ENCODE measurements at places on chromosomes 11 and 22.
A peak's percentile ranks its signal among the peaks of the same experiment; 100 is the strongest.

DNA sequence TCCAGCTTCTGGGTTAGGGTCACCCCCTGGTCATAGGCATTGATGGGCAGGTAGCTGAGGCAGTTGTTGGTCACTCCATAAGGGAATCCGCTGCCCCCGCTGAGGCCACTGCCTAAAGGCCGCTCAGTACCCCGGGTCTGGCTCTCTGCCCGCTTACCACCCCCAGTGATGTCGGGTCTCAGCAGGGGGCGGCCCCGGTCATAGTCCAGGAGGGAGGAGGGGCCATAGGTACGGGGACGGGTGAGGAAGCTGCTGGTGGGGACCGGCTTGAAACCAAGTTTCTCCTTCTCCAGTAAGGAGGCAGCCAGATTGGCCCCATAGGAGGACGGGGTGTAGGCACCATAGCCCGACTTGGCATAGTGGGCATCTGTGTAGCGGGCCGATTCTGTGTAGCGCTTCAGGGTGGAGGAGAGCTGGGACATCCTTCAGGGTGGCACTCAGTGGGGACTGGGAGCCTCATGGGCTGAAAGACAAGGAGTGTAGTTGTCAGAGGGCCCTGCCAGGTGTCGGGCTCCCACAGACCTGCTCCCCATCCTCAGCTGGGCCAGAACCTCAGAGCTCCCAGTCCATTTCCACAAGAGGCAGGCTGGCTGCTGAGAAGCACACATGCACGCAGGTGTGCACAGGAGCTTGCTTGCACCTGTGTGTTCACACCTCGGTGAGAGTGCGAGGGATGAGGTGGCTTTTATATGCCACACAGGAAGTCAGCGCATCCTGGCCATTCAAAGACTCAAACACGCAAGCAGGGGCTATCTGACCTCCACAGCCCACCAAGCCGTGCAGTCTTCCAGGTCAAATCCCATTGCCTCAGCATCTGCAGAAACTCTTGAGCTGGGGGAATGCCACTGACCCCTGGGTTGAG lies 8.2 kb downstream of the USP2 start:
- no peak for DNase-seq

GRCh38 chr11:122823564-122823963 lies 14.7 kb upstream of the CRTAM start:
- no peak for DNase-seq

DNA sequence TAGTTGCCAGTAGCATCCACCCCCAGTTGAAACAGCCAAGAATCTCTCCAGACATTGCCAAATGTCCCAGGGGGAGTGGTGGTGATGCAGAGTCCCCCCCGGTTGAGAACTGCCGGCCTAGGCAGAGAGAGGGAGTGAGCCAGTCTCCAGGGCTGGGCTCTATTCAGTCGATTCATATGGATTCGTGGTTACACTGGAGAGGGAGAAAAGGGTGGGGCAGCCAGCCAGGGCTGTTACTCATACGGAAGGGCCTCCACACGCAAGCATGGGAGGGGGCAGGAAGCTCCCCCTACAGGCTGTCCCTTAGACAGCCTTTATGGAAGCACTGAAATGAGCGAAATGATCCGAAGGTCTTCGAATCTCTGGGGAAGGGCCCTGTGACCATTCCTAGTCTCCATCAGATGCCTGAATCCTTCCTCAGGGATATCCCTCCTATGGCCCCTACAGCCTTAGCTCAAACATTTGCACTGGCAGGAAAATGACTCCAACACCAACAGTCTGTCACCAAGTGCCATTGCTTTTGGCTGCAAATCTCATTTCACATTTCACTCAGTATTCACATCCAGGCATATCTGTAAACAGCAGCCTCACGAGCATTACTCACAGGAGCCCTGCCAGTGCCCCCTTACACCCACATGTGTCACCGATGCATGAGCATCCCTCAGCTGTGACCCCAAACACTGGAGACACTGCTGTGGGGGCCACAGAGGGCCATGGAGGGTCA lies 18.4 kb upstream of the TLCD5 start:
- no peak for DNase-seq

GRCh38 chr11:6693342-6694228 lies 10.4 kb upstream of the MRPL17 start:
- peak; percentile 72 for DNase-seq

DNA sequence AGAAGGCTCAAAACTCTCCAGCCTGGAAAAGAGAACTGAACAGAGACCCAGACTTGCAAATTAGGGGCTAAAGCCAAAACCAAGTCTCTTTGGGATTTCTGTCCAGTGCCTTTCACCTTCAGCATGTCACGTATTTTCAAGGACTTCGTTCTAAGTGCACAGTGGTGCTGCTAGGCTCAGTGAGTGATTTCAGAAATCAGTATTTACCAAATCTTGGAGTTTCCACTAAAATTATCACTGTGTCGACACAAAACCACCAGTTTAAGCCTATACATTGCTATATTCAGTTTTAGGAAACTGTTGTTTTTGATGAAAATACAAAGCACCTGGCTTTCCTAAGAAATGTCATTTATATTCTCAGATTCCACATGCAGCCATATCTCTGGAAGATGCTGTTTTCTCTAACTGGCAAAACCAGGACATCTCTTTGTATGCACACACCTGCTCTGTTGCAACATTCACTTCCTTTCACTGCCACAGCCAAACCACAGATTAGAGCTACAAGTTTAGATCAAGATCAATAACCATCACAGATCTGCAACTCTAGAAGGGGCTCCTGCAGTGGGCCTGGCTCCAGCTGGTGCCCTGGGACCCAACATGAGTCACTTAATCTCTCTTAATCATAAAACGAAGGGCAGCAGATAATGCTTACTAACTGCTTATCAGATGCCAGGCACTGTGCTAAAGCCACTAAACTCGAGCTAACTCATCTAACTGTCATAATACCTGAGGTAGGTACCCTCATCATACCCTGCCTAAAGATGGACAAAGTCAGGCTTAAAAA lies 22.3 kb downstream of the SMCO4 start:
- DNase-seq: no peak

DNA sequence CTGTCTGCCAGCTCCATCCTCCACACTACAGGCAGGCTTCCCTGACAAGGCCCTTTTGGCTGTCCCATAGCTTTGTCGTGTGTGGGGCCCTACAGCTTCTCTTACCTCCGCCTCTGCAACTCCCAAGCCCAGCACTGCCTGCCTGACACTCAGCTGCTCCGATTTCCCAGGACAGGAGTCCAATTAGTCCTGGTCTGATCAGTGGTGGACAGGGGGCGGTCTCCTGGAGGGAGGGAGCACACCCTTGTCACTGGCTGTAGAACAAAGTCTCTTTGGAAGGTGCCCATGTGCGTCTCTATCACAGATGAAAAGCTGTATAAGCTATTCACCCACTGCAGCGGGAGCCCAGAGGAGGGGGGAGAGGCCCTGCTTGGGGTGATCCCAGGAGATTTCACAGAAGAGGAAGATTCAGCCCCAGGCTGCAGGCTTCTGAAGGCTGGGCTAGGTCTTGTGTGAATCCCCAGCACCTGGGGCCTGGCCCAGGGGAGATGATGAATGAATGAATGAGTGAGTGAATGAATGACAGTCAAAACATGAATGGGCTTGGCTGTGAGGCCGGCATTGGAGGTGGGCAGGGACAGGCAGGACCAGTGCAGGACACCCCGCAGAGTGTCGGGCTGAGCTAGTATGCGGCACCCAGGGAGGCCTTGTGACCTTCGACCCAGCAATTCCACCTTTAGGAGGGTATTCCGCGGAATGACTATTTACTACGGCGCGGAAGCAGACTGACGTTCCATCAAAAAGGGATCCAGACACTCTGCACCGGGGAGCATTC lies 142.4 kb downstream of the CACNA1I start:
- no peak for DNase-seq

DNA sequence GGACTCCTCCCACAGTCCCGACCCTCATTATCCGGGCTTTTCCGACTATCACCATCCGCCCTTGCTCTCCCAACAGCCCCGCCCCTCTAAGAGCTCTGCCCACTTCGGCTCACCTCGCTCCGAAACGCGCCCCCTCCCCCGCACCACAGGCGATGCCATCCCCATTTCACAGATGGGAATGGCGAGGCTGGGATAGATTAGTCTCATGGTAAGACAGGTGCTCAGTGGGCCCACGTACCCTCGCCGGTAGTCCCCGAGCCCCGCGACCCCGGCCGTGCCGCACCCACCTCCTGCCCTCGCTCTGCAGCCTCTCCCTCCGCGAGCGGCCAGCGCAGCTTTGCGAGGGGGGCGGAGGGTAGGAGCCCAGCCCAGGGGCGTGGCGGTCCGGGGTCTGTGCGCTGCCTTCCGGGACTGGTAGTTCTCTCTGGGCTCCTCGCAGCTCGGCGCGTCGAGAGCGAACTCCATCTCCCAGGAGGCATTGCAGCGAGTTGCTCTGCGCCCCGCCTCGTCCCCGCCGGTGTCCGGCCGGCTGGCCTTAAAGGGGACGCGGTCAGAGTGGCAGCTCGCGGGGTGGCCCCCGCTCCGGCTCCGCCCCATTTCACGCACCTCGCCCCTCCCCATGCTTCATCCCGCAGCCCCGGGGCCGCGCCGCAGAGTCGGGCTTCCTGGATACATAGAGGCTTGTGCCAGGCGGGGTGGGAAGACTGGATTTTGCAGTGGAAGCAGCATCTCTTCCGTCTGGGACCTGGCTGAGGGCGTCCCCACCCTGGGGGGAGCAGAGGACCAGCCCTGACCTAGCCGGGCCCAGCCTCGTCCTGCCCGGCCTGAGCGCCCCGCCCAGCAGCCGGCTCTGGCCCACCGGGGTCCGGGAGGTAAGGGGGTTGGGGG lies at the start of the genes KCTD21 and USP35:
Gene KCTD21 (minus strand): TSS at position 341 of the 888 bp plus-strand sequence. CDS start 14,072 bp downstream, outside the sequence.
Gene USP35 (plus strand): TSS at position 634 of the 888 bp plus-strand sequence. CDS start 7,327 bp downstream, outside the sequence.
- peak; percentile 92 for DNase-seq

DNA sequence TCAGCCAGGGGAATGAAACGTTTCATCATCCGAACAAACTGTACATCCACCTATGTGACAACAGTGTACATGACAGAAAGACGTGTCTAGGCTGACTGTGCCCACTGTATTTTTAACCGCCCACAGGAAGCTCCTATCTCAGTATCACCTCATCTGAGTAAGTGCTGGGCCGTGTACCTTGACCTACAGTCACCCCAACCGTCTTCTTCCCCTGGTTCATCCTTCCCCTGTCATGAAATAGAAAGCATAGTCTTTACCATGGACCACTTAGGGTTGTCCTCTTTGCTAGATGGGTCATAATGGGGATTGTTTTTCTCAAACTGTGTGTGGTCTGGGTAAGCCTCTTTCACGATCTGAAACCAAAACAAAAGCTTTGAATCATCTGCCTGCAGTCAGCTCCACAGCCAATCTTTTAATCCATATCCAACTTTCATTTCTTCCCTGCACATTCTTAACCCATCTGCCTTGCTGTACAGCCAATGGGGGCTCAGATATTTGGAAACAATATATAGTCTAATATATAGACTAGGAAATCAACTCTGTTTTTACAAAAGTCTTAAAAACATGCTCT lies 4.2 kb downstream of the THYN1 start:
- DNase-seq: no peak

DNA sequence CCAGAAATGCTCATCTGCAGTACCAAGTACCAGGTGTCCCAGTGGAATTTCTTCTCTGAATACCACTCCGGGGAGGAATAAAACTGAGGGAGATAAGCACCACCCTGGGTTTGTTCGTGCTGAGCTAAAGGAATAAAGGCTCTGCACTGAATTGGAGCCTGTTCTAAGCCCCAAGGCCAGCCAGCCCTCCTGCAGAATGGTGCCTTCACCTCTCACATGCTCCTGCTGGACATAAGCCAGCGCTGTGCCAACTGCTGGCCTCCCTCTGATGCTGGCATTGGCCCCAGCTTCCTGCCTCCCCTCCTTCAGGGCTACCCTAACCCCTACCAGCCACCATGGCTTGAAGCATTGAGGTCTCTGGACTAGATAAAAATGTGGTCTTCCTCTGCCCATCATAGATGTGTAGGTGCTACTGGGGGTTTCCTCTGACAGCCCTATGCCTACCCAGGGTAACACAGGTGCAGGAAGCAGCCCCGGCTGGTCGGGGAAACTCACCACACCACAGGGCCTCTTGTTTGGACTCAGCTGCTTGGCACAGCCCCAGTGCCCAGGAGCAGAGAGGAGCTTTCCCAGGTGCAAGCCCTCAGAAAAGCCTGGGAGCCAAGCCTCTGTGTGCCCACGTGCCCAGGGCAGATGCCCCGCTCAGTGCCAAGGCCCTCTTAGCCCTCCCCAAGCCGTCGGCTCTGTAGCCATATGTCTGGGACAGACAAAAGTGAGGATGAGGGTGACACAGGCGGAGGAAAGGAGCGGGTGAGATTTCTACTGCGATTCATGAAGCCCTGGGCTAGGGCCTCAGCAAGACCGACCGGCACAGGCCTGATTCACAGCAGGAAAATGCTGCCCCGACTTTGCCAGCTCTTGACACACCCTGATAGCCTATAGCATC lies 34.1 kb upstream of the JAM3 start:
- no peak for DNase-seq

DNA sequence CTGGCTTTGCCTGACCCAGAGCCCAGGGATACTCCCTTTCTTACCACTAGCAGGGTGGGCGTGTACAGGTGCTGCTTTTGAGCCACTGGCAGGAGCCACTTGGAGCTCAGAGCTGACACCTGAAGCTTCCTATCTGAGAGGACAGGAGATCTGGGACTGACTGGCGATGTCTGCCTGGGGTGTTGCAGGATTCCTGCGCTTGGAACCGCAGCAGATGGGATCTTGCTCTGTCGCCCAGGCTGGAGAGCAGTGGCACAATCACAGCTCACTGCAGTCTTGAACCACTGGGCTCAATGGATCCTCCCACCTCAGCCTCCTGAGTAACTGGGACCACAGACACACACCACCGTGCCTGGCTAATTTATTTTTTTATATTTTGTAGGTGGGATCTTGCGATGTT lies 17.7 kb downstream of the GP1BB start:
- DNase-seq: no peak

DNA sequence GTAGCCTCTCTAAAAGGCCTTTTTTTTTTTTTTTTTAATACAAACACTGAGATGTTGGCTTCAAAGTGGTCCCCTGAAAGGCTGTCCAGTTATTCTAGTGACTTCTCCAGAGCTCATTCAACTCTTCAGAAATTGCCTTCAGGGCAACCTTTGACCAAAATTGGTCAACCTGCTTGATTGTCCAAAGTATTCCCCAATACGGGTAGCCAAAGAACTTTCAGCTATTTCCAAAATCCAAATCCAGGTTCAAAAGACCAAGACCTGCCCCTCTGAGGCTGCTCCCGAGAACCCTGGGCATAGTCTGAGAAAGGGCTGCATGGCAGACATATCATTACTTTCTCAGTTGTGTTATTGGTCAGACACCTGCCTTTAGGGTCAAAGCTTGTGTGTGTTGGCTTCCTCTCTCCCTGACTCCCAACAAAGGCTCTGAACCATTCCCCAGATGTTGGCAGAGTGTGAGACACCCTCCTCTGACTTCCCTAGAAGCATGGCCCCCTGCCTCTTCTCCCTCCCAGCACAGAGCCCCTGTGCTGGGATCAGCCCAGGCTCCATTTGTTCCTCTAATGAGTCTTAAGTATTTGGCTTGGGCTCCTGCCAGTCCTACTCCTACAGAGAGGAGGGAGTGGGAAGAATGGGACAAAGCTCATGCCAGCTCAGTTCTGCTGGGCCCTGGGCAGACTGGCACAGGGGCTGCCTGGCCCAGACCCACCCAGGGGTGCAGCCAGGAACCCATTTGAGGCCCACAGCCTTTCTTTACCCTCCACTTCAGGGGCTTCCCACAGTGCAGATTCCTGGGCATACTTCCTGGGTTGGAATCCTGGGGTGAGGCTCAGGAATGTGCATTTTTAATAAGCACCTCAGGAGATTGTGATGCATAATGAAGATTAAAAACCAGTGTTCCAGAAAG lies 30.3 kb downstream of the TNKS1BP1 start:
- DNase-seq: no peak
